ENCODE measurements at places on chromosomes 1 and 21.
A peak's percentile ranks its signal among the peaks of the same experiment; 100 is the strongest.

GRCh38 chr1:186532466-186532865, 71.6 kb upstream of the PDC start:
- DNase-seq, result peak; percentile 67

GRCh38 chr1:173097001-173097400, 46.3 kb upstream of the TNFSF18 start:
- peak; percentile 62 for DNase-seq

DNA sequence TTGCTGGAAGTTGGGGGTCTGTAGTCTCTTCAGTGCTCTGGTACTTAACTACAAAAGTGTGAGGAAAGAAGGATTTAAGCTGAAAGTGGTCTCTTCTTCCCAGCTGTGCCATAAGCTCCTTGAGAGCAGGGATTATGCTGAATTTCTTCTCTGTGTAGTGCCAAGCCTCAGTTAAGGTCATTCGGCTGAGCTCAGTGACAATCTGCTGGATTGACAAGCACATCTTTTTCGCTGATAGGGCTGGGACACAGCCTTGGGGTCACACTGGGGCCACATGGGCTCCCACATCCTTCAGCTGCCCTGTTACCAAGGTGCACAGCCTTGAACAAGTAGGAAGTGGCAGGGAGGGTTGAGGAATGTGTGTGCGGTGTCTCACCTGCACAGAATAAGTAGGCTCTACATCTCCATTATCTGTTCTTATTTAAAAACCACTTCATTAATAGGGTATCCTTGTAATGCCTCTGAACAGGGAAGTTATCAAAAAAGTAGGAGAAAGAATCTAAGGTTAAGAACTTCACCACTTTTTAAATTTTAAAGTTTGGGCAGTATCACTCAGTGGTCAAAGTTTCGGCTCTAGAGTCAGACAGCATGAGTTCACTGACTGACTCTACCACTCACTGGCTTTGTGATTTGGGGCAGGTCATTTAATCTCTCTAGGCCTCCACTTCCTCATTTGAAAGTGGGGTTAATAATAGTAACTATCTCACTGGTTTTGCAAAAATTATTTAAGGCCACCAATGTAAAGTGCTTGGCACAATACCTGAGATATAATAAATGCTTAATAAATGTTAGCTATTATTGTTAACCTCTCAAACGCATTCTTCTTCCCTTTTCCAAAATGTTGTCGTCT, 10.3 kb downstream of the ZBTB40 start:
- DNase-seq, result no peak

DNA sequence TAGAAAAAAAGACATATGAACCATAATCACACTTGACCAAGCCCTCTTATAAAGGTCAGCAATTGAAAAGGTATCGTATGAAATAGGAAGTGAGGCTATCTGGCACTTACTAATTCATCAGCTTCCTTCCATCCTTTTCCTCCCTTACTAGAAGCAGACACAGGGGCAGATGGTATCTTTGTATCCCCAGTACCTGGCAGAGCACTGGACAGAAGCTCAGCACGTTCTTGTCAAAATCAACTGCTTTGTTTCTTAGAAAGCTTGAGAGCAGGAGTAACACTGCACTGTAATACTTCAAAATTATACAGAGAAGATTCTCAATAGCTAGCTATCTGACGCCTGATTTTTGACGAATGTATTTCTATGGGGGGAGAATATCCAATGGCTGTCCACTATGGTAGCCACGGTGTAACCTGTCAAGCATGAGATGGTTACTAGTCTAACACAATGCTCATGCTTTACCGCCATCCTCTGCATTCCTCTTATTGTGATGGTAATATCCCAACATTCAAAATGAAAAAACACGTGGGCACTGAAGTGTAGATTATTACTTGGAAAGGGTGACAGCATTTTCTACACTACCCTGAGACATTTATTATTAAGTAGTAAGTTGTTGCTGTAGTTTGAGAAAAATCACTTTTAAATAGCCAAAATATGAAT, 175.6 kb downstream of the SIPA1L2 start:
- DNase-seq, result no peak

DNA sequence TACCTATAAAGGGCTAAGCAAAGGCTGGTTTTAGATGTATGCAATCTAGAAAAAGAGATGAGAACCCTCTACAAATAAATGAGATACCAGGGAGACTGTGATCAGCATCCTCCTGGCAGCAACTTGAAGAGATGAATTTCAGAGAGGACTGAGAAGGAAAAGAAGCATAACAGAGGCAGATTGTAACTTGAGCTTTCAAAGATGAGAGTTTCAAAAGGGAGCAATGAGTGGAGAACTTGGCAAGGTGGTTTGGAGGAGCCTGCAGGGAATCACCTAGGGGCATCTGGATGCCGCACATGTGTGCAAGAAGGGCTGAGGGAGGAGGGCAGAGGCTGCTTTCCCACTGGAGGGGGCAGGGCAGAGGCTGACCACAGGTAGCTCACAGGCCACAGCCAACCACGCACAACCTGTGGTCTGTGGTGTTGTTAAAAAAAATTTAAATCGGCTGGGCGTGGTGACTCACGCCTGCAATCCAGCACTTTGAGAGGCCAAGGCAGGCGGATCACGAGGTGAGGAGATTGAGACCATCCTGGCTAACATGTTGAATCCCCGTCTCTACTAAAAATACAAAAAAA, 50.2 kb downstream of the PCNX2 start:
- DNase-seq, result no peak

DNA sequence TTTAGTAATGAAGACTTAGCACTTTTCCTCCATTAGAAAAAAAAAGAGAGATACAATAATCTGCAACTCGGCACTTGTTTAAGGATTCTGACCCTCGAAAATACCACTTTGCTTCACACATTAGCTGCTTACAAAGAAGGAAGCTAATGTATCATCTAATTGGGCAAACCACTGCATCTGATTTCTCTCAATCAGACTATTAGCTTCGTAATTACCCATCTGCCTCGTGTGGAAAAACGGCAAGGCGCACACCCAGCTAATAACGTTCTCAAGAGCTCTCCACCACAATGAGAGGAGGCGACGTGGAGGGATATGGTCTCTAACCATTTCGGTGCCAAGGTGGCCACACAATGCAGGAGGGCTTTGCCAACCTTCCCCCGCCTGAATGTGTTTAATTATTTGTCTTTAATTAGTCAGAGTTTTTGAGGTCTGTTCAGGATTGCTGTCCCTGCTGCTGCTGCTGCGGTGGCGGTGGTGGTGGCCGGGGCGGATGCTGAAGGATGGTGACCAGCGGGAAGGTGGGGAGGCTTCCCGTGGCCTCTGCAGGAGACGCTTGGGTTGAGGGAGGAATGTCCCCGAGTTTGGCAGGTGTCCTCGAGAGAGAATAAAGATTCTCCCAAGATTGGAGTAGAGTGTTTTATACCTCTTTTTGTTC, 374.5 kb downstream of the RPS6KC1 start:
- no peak for DNase-seq

DNA sequence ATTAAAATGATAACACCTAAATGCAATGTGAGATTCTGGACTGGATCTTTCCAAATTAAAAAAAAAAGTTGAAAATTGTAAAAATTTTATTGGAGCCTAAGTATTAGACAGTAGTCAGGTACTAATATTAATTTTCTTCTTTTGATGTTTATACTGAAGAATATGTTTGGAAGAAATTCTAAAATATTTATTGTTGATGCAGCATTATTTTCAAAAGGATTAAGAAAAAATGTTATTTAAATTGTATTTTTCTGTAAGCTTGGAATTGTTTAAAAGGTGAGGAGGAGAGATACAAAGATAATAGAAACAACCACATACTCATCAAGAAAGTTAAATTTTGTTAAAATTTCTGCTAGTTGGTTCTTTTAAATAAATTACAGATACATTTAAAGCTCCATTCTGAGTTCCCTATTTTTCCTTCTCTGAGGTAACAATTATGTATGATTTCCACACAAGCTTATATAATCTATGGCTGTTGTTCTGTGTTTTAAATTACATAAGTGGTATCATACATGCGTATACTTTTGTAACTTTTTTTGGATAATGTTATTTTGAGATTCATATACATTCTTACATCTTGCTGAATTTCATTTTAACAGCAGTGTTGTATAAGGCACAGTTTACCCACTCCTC, 180.3 kb upstream of the RGS18 start:
- DNase-seq, result no peak

- DNase-seq, result no peak
Observed at GRCh38 chr1:223712850-223713474, 623 bp downstream of the CAPN2 start.

DNA sequence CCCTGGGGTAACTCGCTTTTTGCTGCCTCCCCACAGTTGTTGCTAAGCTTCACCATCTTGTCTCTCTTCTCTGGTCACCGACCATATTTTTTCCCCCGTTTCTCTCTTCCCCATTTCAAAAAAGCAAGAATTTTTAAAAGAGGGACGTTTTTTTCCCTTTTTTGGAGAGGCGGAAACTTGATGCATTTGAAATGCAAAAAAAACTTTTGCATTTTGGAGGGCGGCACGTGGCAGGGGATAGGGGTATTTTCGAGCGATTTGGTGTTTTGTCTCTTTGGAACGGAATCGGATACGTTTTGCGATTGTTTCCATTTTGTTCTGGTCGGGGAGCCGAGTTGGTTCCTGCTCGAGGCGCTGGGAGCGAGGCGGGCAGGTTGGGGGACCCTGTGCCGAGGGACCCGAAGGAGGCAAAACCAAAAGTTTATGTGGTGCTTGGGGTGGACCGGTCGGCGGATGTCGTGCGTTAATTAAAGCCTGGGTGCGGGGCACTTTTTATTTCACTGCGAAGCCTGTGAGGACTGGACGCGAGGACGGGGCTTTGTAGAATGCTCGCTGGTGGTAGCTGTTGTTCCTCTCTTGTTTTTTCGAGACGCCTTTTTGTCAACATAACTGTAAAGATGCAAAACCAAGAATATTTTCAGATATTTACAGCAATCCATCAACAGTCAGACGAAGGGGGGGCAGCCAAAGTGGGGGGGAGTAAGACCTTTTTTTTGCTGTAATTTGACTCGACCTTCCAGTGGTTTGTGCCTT, 884 bp downstream of the H3-3A start:
- DNase-seq, result peak; percentile 41

GRCh38 chr1:61782771-61783170, 40.5 kb downstream of the PATJ start:
- no peak for DNase-seq

Data from fibroblast of skin of right quadriceps (primary cell).